Left cardiac atrium (tissue), 4 donors: ENCODE measurements at places on chromosomes 2 and 18. TPM values are rescaled to one million over a fixed set of nuclear protein-coding genes. Genes with fewer than 3 reads are reported as not detected.
A peak's percentile ranks its signal among the peaks of the same experiment; 100 is the strongest.

DNA sequence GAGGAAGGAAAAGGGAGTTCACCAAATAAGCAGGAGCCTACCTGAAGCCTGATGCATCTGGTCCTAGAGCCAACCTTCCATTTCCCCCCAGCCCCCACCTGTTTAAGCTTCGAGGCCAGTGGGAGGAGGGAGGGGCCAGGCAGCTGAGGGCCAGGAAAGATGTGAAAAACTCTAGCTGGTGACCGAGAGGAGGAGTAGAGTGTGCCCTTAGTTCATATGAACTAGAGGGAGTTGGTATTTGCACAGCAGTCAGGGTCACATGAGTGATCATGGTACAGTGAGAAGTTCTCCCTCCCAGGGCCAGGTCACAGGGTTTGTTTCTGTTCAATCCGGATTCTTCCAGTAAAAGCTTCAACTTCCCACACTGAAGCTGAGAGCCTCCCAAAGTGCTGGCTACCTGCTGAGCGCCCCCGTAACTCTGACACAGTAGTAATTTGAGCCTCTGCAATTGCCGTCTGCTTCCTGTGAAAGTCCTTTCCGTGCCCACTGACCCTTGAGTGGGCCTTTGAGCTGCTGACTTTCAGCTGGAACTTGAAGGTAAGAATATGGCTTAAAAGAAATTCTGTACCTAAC is at the start of gene SULT1C2:
TSS of gene SULT1C2 (plus strand) at position 362 of the 573 bp plus-strand sequence. CDS start 4,773 bp downstream, outside the sequence.
- DNase-seq, result peak; percentile 44

SATB2 gene
- total RNA-seq, result 2.4 TPM

FAM237A gene
- not detected for total RNA-seq

CFC1 gene
- total RNA-seq, result 0.76 TPM

DNA sequence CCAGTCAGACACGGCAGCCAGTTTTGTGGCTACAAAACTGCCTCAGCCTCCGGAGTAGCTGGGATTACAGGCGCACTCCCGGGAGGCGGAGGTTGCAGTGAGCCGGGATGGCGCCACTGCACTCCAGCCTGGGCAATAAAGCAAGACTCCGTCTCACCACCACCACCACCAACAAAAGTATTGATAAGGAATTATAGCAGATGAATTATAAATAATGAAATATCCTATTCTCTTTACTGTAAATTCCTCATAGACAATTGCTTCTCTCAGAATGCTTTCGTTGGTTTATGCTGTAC is 1.4 kb upstream of the FAM161A start:
- peak; percentile 21 for DNase-seq

TMEM200C gene
- total RNA-seq, result 0.71 TPM

- DNase-seq, result no peak
These were observed 83.0 kb downstream of the TGOLN2 start for GRCh38 chr2:85244828-85245227.

ZNF396 gene
- total RNA-seq, result 0.97 TPM

- no peak for DNase-seq
These were observed 69.5 kb upstream of the PELI1 start for GRCh38 chr2:64213532-64214275.

TTC39C gene
- 7.6 TPM for total RNA-seq

DNA sequence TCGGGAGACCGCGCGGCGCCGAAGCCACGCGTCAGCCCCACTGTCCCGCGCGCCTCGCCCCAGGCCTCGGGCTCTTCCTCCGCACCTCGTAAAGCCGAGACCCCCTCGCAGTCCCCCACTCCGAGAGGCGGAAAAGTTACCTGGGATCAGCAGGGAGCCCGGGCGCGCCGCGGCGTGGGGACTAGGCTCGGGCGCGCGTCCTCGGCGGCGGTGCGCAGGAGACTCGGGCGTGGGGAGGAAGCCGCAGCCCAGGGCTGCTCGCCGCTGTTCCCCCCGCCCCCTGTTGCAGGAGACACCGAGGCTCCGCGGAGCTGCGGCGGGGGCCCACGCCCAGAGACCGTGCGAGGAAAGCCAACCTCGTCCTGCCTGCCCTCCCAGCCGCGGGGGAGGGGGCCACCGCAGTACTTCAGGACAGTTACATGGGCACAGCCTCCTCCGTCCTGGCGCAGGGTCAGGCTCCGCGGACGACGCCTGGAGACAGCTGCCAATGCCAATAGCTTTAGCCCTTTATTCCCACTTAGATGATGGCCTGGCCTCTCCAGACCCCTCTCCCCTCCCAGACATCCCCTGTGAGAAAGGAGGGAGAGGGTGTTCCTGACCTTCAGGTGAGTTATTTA is at the start of gene EPB41L3:
TSS of gene EPB41L3 (minus strand) at position 225 of the 617 bp plus-strand sequence. CDS start 54,814 bp downstream, outside the sequence.
- peak; percentile 77 for DNase-seq

RIT2 gene
- total RNA-seq, result not detected

RPRM gene
- not detected for total RNA-seq

DNA sequence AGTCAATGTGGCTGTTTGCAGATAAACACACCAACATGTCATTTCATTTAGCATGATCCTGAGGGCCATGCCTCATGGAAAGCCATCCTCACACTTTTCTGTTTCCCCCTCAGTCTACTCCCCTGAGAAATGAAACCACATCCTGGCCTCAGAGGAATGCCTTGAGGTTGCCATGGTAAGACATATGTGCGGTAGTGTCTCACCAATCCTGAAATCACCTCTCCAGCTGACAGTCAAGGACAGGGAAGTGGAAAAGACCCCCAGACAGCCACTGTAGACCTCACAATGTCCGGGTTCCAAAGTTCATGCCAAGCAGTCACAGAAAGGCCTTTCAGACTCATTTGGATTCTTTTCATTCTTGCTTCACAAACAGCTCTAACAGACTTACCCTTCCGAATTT is 175.2 kb upstream of the PKDCC start:
- no peak for DNase-seq

GRCh38 chr2:137379186-137379585 is 585.1 kb upstream of the HNMT start:
- DNase-seq, result no peak

DNA sequence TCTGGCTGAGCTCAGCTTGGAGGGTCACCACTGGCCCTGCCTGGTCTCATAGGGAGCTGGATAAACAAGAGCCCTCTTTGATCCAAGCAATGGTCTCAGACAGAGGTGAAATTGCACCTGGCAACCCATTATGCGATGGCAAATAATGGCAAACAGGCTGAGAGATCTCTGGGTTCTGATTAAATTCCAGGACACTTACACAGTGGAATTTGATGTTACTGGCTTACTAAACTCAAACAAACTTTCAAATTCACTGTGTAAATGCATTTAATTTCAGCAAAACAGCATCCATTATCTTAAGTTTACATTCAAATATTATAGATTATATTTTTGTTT is 19.5 kb upstream of the STAT4 start:
- no peak for DNase-seq

- no peak for DNase-seq
These were observed 26.0 kb downstream of the CROCC2 start for GRCh38 chr2:240932001-240932723.

INO80D gene
- 15.1 TPM for total RNA-seq

- no peak for DNase-seq
These were observed 69.8 kb upstream of the TCF4 start for GRCh38 chr18:55657572-55658331.

C2orf92 gene
- 2.7 TPM for total RNA-seq

- DNase-seq, result no peak
These were observed 45.3 kb downstream of the E2F6 start for GRCh38 chr2:11420671-11421070.

DNA sequence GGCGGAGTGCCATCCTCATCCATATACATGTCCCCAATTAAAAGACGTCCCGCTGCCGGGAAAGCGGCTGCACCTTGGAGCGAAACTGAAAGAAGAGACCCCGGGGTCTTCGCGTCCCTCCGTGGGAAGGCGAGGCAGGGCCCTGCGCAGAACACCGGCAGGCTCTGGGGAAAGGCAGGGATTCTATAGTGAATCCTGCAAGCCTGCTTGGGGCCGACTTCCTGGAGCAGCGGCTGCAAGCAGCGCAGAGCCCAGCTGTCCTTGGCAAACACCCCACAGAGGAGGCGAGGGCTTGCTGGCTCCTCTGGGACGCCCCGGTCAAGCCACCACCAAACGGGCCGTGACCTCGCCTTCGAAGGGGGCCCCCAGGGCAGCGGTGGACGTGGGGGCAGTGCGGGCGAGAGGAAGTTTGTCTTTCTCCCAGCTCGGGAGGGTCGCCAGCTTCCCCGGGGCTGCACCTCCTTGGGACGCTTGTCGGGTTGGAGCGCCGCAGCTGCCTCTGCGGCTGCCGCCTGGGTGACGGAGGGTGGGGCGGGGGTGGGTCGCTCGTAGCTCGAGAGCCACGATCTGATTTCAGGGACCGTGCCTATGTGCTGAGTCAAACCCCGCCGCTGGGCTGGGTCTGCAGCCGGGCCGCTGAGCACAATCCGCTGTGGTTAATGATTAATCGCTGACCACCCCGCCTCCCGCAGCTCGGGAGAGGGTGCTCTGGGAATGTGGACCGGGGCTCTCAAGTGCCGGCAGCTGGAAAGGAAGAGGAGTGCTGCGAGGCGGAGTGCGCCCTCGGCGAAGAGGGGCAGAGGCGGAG is 486 bp upstream of the GPR39 start:
- peak; percentile 62 for DNase-seq

GRCh38 chr2:80706951-80707350 is 402.4 kb upstream of the LRRTM1 start:
- no peak for DNase-seq

- DNase-seq, result no peak
These were observed 60.6 kb downstream of the ITGA4 start for GRCh38 chr2:181517685-181518301.

CTDSP1 gene
- total RNA-seq, result 101 TPM

- no peak for DNase-seq
These were observed 59.5 kb downstream of the CAB39 start for GRCh38 chr2:230772156-230772555.

GAREM1 gene
- 19.0 TPM for total RNA-seq

DNA sequence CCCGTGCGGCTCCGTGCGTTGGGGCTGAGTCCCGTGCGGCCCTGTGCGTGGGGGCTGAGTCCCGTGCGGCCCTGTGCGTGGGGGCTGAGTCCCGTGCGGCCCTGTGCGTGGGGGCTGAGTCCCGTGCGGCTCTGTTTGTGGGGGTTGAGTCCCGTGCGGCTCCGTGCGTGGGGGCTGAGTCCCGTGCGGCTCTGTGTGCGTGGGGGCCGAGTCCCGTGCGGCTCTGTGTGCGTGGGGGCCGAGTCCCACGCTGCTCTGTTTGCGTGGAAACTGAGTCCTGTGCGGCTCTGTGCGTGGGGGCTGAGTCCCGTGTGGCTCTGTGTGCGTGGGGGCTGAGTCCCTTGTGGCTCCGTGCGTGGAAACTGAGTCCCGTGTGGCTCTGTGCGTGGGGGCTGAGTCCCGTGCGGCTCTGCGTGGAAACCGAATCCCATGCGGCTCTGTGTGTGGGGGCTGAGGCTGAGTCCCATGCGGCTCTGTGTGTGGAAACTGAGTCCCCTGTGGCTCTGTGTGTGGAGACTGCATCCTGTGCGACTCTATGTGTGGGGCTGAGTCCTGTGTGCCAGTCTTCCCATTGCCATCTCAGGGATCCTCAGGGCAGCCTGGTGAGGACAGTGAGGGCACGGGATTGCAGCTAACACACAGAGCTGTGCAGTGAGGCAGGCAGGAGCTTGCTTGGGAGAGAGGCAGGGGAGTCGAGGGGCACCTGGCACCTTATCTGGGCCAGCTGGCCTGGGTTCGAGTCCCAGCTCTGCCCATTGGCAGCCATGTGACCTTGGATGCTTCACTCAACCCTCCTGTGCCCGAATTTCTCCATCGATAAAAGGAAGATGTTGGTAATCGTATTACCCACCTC is 44.5 kb downstream of the LDLRAD4 start:
- no peak for DNase-seq

- no peak for DNase-seq
These were observed 292.1 kb downstream of the EXOC6B start for GRCh38 chr2:72533765-72534164.

SPP2 gene
- total RNA-seq, result not detected

DNA sequence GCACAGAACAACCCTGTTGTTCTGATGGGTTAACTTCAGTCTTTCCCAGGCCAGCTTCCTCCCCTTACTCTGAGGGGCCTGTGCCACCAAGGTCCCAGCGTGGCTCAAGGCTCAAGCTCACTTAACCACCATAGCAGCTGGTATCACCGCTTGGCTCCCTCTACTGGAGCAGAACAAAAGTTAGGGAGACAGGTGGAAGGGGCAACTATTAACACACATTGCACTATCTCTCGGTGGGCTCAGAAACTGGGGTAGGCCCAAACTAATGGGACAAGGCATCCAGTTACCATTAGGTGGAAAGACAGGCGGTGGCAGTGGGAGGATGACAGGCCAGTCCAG is 88.7 kb upstream of the ATL2 start:
- no peak for DNase-seq

EML6 gene
- total RNA-seq, result 0.52 TPM

STPG4 gene
- total RNA-seq, result not detected

DNA sequence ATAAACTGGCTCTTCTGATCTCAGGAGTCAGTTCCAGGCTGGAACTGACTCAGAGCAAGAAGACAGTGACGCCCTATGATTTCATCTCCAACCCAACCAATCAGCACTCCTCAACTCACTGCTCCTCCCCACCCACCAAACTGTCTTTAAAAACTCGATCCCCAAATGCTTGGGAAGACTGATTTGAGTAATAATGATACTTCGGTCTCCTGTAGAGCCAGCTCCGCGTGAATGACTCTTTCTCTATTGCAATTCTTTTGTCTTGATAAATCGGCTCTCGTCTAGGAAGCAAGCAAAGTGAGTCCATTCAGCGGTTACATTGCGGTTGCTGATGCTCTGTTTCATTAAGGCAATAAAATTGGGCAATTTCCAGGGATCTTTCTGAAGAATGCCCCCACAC is 1025.3 kb upstream of the CNTNAP5 start:
- DNase-seq, result no peak

CCNT2 gene
- total RNA-seq, result 24.2 TPM

GAL3ST2 gene
- 0.44 TPM for total RNA-seq

- DNase-seq, result no peak
These were observed 166.3 kb upstream of the NYAP2 start for GRCh38 chr2:225233234-225233633.

SIGLEC15 gene
- not detected for total RNA-seq

DUSP19 gene
- total RNA-seq, result 10.5 TPM

DNA sequence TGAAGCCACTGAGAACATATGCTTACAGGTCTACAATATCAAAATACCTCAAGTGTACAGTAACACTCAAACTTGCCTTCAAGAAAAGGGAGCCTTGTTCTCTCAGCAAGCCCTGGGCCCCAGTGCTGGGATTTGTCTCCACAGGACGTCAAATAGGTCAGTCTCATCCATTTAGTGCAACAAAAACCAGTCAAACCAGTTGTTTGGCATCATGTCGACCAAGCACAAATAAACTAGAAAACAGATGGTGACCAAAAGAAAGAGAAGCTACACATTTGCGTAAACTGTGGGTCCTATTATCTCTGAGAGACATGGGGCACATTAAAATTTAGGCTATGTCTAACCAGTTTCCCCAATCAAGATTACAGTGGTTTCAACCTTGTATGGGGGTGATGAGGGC is 182.6 kb upstream of the PKDCC start:
- no peak for DNase-seq

- DNase-seq, result no peak
These were observed 1.5 kb downstream of the DAPL1 start for GRCh38 chr2:158796652-158797051.

DNA sequence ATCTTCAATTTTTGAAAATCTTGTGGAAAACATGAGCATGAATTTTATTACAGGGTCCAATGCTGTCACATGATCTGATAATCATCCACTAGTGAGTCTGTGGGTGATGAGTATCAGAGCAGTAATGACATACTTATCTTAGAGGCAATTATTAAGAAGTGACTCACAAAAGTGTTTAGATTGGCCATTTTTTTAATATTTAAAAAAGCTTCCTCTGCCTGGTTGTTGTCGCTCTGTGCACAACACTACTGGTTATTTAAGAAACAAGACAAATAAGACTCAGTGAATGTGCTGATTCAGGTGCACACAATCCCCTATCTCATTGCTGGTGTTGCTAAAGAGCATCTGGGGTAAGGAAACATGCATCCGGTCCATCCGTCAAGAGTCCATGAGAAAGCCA is 665.8 kb upstream of the ZEB2 start:
- no peak for DNase-seq
